SJCRH30 (cell line): ENCODE measurements at places on chromosomes 5 and 9. TPM values are rescaled to one million over a fixed set of nuclear protein-coding genes. Genes with fewer than 3 reads are reported as not detected.

DNA sequence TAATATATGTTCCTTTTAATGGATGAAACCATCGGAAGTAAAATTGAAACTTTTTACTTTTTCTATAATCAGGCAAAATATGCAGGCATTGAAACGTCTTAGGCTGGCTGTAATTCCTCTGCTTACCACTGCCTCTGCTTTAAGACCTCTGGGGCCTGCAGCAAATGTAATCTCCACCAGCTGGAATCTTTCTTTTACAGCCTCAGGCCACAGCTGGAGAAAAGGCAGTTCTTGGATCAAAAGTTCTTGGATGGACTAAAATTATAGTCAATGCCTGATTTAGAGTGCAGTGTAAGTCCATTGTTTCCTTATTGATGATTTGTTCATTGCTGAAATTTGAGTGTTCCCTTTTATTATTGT, 396.7 kb downstream of the KCTD16 start:
- no peaks in the 10 kb centered on the region for H3K36me3 ChIP-seq
- DNase-seq = no peak
- no peaks in the 10 kb centered on the region for H3K27me3 ChIP-seq
- no peak overlapping the region for H3K27ac ChIP-seq
- no peak overlapping the region for H3K4me3 ChIP-seq

DNA sequence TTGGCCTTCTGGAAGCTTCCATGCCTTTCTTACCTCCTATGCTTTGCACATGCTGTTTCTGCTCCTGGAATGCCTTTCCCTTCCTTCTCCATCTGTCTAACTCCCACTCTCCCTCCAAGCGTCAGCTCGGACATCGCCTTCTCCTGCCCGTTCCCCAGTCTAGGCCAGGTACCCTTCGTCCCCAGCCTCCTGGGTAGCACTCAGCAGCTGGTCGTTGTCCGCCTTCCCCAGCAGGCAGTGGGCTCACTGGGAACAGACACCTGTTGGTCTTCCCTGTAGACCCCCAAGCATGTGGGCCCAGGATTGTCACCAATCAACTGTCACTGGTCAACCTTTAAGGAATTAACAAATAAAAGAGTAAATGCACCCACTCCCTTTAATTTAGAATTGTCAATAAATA, 202.2 kb downstream of the RGS3 start:
- DNase-seq = no peak
- H3K36me3 ChIP-seq = no peaks in the 10 kb centered on the region
- H3K27ac ChIP-seq = no peak overlapping the region
- no peaks in the 10 kb centered on the region; the same call in 1 of the 2 replicates for H3K27me3 ChIP-seq
- no peaks in the 10 kb centered on the region for H3K4me1 ChIP-seq
- H3K4me3 ChIP-seq = no peak overlapping the region

DNA sequence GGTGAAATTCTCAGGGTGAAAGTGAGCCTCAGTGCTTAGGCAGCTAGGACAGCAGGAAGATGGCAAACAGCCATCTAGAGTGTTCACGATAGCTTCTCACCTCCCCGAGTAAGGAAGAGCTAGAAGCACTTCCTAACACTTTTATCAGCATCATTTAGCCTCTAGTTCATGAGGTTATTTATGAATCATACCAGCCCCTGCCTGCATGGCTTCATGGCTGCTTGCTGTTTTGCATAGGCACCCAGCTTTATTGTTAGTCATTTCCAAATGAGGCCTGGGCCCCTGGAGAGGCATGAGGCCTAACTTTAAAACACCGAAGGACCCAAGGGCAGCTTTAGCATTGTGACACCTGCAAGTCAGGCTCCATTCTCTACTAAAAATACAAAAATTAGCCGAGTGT, 134.9 kb upstream of the PANK3 start:
- H3K27ac ChIP-seq = no peak overlapping the region
- no peaks in the 10 kb centered on the region for H3K4me1 ChIP-seq
- DNase-seq = no peak
- no peaks in the 10 kb centered on the region for H3K27me3 ChIP-seq

DNA sequence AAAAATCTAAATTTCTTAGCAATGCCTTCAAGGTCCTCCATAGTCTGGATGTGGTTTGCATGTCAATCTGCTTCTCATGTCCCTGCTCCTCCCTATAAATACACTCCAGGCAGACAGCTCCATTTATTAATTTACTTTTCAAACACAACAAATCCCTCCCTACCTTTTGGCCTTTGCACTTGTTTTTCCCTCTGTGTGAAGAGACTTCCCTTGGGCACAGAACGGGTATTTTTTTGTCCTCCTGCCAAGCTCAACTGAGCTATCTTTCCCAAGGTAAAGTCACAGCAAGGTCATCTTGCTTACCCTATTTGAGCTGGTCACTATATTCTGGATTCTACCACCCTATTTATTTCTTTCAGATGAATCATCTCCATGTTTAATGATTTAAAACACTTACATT, 159.6 kb upstream of the ANKH start:
- H3K36me3 ChIP-seq = no peaks in the 10 kb centered on the region
- DNase-seq = no peak
- H3K4me1 ChIP-seq = no peaks in the 10 kb centered on the region

- no peak overlapping the region for H3K27ac ChIP-seq
- H3K27me3 ChIP-seq = no peaks in the 10 kb centered on the region
- H3K4me3 ChIP-seq = no peak overlapping the region
- peaks cover 14% of the 10 kb centered on the region for H3K4me1 ChIP-seq
- peaks cover 17% of the 10 kb centered on the region for H3K36me3 ChIP-seq
- DNase-seq = no peak
These were observed 50.5 kb downstream of the TBCA start for GRCh38 chr5:77725616-77726015.

DNA sequence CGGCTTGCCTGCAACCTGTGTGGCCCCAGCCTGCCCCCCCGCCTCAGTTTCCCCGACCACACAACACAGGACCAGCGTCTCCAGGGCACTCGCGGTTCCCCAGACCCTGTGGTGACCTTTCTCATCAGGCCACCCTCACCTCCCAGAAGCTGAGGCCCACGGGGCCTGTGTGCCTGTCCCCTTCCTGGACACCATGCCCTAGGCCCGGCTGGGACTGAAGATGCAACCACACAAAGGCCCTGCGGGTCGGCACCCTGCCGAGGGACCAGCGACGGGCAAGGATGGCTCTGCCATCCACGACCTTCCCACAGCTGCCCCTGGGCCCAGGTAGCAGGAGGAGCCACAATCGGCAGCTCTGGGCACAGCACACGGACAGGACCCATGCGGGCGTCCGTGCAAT, 34.8 kb downstream of the SLC12A7 start:
- H3K27ac ChIP-seq = no peak overlapping the region
- no peaks in the 10 kb centered on the region for H3K27me3 ChIP-seq
- no peak overlapping the region for H3K4me3 ChIP-seq
- DNase-seq = no peak
- no peaks in the 10 kb centered on the region for H3K4me1 ChIP-seq
- no peaks in the 10 kb centered on the region for H3K36me3 ChIP-seq

GRCh38 chr9:126720036-126720435, 84.8 kb upstream of the ZBTB43 start:
- H3K27me3 ChIP-seq = peaks cover 4% of the 10 kb centered on the region; the same call in 1 of the 2 replicates
- H3K4me3 ChIP-seq = no peak overlapping the region
- peaks cover 8% of the 10 kb centered on the region for H3K4me1 ChIP-seq
- no peak overlapping the region for H3K27ac ChIP-seq
- no peaks in the 10 kb centered on the region for H3K36me3 ChIP-seq
- DNase-seq = no peak

GRCh38 chr9:5646116-5646515, 17.2 kb downstream of the RIC1 start:
- no peak overlapping the region for H3K27ac ChIP-seq
- no peak overlapping the region for H3K4me3 ChIP-seq
- no peaks in the 10 kb centered on the region for H3K27me3 ChIP-seq
- DNase-seq = no peak

DNA sequence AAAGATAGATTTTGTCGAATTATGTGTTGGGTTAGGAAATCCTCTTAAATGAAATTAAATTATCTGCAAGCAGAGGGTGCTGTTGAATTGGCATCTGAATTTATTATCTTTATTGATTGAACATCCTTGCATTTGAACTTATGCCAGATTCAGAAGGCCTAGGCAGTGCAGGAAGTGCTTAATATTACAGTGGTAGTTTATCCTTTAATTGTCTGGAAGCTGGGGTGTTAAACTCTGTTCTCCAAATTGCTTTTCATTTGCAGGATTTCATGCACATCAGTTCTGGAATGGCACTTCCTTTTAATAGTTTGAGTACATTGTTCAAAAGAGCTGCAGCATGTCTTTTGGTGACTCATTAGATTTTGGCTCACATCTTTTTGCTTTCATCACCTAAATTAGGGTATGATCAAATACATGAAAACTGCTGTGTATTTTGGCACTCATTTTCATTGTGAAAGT, 186.3 kb downstream of the KDM4C start:
- no peak for DNase-seq
- H3K36me3 ChIP-seq = no peaks in the 10 kb centered on the region
- H3K27me3 ChIP-seq = no peaks in the 10 kb centered on the region
- peaks cover 2% of the 10 kb centered on the region for H3K4me1 ChIP-seq
- H3K27ac ChIP-seq = no peak overlapping the region

DNA sequence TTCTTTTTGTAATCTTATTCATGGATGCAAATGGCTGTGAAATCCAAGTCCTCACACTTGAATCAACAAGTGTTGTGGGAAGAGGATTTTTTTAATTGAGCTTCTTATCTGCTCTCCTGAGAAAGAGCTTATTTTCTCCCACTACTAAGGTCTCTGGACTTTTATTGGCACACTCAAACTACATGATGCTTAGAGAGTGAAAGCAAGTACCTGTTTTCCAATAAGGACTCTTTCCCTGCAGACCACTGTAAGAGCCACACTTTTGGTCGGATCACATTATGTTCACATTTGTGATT, 546.4 kb upstream of the ARRDC3 start:
- peak; percentile 65 for DNase-seq
- H3K27ac ChIP-seq = no peak overlapping the region
- H3K4me3 ChIP-seq = no peak overlapping the region
- peaks cover 9% of the 10 kb centered on the region for H3K4me1 ChIP-seq
- no peaks in the 10 kb centered on the region for H3K27me3 ChIP-seq

GRCh38 chr5:163407034-163407655, 30.2 kb upstream of the CCNG1 start:
- no peaks in the 10 kb centered on the region for H3K36me3 ChIP-seq
- H3K4me3 ChIP-seq = no peak overlapping the region
- no peaks in the 10 kb centered on the region for H3K4me1 ChIP-seq
- no peaks in the 10 kb centered on the region for H3K27me3 ChIP-seq

DNA sequence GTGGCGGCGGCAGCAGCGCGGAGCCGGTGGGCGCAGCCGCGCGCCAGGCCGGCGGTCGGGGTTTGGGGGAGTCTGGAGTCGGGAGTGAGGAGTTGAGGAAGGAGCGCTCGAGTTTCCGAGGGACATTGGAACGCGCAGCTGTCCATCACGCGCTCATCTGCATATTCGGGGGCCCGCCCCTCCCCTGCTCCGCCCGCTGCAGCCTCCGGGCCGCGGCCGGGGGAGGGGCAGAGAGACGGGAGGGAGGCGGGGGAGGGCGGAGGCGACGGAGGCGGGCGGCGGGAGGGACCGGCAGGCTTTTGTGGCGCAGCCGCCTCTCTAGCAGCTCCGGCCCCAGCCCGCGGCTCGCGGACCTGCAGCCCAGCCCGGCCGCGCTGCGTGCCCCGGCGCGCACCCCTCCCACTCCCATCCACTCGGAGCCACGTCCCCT, at the start of gene IRX2:
IRX2 (minus strand) TSS at position 86 of the 430 bp plus-strand sequence. CDS start 264 bp downstream, outside the sequence.
- H3K4me3 ChIP-seq = peak within 1 kb of the TSS; percentile 81
- H3K36me3 ChIP-seq = peaks cover 8% of the 10 kb centered on the region; the same call in 1 of the 2 replicates
- no peaks in the 10 kb centered on the region for H3K4me1 ChIP-seq

DNA sequence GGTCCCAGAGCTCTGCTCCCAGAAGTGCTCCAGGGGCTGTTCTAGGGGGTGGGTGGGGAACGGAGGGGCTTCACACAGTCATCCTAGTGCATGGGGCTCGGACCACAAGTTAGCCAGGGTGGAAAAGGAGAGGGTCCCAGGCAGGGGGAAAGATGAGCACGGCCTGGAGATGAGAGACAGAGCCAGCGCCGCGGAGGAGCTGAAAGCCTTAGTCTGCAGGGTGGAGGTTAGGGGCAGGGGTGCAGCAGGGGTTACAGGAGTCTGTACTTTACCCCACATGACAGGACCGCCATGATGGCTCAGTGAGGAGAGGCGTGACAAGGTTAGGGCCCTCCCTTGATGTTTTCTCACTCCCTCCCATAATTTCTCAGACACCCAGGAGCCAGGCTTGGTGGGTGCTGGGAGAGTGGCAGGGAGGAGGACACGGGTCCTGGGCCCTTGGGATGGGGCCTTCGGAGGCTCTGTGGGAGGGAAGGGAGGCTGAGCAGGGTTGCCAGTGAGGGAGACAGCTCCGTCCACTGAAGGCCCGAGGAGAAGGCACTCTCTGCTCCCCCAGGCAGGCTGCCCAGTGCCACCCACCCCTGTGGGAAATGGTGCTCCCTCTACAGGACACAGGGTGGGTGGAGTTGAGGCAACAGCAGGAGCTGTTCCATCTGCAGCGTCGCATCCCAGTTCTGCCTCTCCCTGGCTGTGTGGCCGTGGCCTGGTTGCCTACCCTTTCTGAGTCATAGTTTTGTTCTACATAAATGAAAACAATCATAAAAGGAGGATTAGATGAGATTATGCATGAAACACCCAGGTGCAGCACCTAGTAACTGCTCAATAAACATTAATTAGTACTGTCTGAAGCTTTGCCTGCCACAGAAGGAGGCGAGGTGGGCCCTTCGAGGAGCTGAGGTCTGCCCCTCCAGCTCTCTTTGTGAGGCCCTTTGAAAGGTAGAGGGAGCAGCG, 66.2 kb downstream of the NDST1 start:
- H3K4me1 ChIP-seq = peaks cover 18% of the 10 kb centered on the region
- no peak overlapping the region for H3K4me3 ChIP-seq
- no peak overlapping the region for H3K27ac ChIP-seq

The OR13D1 gene
- total RNA-seq = not detected in 2 replicates

The CENPK gene
- 85.1 and 118 TPM in 2 replicates for total RNA-seq

The TLR4 gene
- total RNA-seq = 6.1 and 6.5 TPM in 2 replicates

The FBP2 gene
- not detected in 2 replicates for total RNA-seq

The KIF12 gene
- total RNA-seq = 0.13 TPM in 1 of 2 replicates, not detected in the other

The SLC4A9 gene
- total RNA-seq = not detected in 2 replicates

The SEMA4D gene
- total RNA-seq = 0.08 TPM in 1 of 2 replicates, not detected in the other

The CSF1R gene
- total RNA-seq = 0.06 and 0.13 TPM in 2 replicates
